ENCODE measurements at places on chromosomes 11 and 22. TPM values are rescaled to one million over a fixed set of nuclear protein-coding genes. Genes with fewer than 3 reads are reported as not detected.

MS4A6A gene
- not detected for total RNA-seq

TUG1 gene
- 142 TPM for total RNA-seq

RAB38 gene
- total RNA-seq, result 15.6 TPM

SAA4 gene
- not detected for total RNA-seq

BCO2 gene
- 3.6 TPM for total RNA-seq
